Activated T-cell treated with anti-CD3 and anti-CD28 coated beads, Interleukin-2, amount 50 U/mL, for 72 hours (primary cell): ENCODE measurements at places on chromosomes 11 and 22.
A peak's percentile ranks its signal among the peaks of the same experiment; 100 is the strongest.

GRCh38 chr11:99246199-99246598 lies 225.4 kb downstream of the CNTN5 start:
- DNase-seq, result no peak

- DNase-seq, result no peak
Measured at GRCh38 chr11:47333526-47333845, 19.0 kb downstream of the MYBPC3 start.

GRCh38 chr11:103125462-103125861 lies 16.2 kb downstream of the DYNC2H1 start:
- DNase-seq, result no peak

GRCh38 chr11:85772695-85773094 lies 38.2 kb downstream of the SYTL2 start:
- DNase-seq, result no peak

DNA sequence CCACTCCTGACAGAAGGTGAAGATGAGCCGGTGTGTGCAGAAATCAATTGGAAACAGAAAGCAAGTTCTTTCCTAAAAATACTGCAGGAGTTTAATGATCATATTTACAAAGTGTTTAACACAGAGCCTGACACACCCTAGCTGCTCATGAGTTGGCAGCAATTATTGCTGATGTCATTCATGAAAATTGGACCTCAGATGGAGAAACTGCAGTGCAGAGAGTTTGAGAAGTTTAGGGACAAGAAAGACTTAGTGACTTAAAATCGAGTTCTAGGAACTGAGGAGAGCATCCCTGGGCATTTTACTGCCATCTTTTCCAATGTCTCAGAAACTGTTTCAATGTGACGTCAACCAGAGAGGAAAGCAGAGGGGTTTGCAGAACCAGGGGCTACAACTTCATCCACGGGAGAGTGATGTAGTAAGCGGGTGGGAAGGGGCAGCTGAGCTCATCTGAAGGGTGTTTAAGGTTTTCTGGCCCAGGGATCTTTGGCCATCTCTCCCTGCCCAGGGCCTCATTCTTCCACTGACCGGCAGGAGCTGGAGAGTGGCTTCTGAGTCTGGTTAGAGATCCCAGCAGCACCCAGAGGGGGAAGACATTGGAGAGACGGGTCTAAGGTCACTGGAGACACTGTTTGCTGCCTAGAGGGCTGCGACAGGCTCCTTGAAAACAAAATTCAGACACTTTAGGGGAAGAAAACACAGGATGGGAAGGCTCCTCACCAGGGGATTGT lies 21.1 kb upstream of the IGLL5 start:
- DNase-seq, result no peak

GRCh38 chr11:86806903-86807302 lies 6.6 kb downstream of the PRSS23 start:
- DNase-seq, result no peak

- no peak for DNase-seq
Measured at GRCh38 chr11:125300791-125301218, 136.3 kb downstream of the PKNOX2 start.

GRCh38 chr11:65424205-65425104 lies 1.9 kb downstream of the NEAT1 start:
- peak; percentile 87 for DNase-seq

DNA sequence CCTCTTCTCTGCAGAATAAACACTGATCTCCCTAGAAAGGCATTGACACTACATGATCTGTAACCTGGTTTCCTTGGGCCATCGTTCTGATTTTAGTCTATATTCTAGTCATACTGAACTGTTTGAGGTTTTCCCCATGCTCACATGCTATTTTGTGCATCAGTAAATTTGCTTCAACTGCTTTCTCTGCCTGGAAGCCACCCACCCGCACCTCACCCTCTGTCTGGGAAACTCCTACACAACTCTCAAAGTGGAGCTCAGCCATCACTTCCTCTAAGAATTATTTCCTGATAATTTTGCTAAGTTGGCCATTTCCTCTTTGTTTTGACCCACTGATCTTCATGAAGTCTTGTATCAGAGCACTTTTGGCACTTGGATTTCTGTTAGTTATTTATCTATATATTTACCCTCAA lies 36.1 kb downstream of the MMP20 start:
- peak; percentile 51 for DNase-seq

DNA sequence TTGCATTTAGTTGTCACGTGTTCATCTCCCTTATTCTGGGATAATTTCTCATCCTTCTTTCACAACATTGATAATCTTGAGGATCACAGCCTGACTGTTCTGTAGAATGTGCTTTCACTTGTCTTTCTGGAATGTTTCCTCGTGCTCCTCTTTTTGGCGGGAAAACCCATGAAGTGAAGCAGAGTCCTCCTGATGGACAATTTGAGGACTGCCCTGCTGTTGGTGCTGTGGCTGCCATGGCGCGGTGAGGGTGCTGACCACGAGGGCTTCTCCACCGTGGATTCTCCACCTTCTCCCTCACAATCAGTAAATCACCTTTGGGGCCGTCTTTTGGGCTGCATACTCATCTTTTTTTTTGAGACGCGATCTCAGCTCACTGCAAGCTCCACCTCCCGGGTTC lies 946.9 kb downstream of the BRD1 start:
- no peak for DNase-seq

GRCh38 chr22:45905326-45905923 lies 71.5 kb downstream of the WNT7B start:
- DNase-seq, result no peak

GRCh38 chr11:130078080-130078479 lies 8.4 kb downstream of the APLP2 start:
- no peak for DNase-seq

DNA sequence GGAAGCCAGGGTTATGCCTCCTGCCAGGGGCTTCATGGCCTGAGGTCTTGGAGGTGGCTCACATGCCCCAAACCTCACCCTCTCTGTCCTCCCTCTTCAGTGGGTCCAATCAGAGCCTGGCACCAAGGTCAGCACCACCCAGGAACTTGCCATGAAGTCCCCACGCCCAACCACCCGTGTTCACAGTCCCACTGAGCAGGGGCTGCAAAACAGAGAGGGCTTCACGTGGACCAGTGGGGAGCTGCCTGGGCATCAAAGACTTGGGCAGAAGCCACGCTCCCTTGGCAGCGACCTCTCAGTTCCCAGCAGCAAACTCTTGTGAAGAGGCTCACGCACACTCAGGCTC lies 425.8 kb upstream of the B3GAT1 start:
- no peak for DNase-seq

DNA sequence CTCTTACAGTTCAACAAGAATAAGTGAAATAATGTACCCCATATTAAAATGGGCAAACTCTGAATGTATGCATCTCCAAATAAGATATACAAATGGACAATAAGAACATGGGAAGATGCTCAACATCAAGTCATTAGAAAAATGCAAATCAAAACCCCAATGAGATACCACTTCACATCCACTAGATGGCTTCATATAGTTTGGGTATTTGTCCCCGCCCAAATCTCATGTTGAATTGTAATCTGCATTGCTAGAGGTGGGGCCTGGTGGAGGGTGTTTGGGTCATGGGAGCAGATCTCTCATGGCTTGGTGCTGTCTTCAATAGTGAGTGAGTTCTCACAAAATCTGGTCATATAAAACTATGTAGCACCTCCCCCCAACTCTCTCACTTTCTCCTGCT lies 5.7 kb downstream of the MPZL2 start:
- no peak for DNase-seq

- DNase-seq, result peak; percentile 77
Measured at GRCh38 chr22:21646608-21647590, 4.8 kb downstream of the SDF2L1 start.

- DNase-seq, result no peak
Measured at GRCh38 chr11:103935219-103935618, 101.2 kb upstream of the DDI1 start.

GRCh38 chr22:50060441-50061140 lies 2.5 kb upstream of the TTLL8 start:
- DNase-seq, result no peak

- DNase-seq, result no peak
Measured at GRCh38 chr11:13216711-13217075, 60.9 kb upstream of the BMAL1 start.

DNA sequence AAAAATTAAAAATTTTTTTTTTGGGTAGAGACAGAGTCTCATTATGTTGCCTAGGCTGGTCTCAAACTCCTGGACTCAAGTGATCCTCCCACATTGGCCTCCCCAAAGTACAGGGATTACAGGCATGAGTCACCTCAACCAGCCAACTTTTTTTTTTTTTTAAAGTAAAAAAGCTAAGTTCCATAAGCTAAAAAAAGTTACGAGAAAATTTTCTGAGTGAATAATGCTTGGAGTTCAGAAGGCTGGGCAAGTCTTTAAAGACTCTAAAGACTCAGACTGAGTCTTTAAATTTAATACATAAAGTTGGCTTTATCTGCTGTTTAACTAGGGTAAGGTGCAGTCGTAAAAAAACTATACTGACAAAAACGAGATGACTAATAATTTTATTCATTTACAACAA lies 5.6 kb downstream of the DDX6 start:
- peak; percentile 29 for DNase-seq

DNA sequence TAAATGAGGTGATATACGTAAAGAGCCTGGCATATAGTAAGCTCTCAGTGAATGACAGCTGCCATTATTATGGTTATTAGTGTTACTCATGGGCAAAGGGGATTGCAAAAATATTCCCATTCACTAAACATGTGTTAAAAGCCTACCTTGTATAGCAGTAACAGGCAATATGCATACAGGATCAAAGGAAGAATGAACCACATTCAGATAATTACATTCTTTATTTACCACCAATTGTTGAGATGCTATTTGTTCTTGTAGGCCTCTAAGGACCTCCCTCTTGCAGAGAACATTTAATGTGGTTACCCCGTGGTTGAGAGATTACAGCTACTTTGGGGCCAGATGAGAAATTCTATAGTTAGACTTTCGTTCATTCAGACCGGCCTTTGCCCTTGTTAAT lies 82.7 kb upstream of the DRD2 start:
- DNase-seq, result no peak

GRCh38 chr22:43441216-43441615 lies 29.4 kb downstream of the MPPED1 start:
- no peak for DNase-seq

GRCh38 chr11:58637371-58637770 lies 14.9 kb downstream of the CNTF start:
- no peak for DNase-seq

GRCh38 chr11:36192425-36193289 lies 96.6 kb downstream of the COMMD9 start:
- DNase-seq, result no peak

DNA sequence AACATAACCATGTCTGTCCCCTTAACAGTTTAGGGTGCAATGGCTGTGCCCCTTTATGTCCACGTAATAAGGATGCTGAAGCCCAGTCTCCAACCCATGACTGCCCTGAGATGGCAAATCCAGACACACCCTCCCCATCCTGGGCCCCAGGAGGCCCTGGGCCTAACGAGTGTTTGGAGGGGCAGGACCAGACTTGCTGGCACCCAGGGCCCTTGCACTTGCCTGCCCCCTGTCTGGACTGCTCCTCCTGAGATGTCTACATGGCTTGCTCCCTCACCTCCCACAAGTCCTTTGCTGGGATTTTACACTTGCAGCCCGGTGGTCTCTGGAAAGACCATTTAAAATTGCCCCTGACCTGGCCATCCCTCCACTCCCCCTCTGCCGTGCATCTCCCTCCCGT lies 132.2 kb upstream of the NECTIN1 start:
- no peak for DNase-seq

DNA sequence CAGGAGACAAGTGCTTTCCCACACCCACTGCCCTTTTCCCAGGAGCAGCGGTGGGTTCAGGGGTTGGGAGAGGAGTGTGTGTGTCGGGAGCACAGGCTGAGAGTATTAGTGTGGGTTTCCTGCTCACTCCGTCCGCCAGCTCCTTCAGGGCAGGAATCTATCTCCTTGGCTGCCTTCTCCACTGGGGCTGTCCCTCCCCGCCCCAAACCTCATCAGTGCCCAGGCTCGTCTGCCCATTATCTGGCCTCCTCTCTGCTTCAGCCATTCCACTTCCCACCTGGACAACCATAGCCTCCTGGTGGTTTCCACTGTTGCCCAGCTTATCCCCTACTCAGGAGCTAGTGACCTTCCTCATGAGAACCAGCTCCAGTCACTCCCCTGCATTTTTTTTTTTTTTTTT lies 19.9 kb downstream of the ASPHD2 start:
- no peak for DNase-seq

DNA sequence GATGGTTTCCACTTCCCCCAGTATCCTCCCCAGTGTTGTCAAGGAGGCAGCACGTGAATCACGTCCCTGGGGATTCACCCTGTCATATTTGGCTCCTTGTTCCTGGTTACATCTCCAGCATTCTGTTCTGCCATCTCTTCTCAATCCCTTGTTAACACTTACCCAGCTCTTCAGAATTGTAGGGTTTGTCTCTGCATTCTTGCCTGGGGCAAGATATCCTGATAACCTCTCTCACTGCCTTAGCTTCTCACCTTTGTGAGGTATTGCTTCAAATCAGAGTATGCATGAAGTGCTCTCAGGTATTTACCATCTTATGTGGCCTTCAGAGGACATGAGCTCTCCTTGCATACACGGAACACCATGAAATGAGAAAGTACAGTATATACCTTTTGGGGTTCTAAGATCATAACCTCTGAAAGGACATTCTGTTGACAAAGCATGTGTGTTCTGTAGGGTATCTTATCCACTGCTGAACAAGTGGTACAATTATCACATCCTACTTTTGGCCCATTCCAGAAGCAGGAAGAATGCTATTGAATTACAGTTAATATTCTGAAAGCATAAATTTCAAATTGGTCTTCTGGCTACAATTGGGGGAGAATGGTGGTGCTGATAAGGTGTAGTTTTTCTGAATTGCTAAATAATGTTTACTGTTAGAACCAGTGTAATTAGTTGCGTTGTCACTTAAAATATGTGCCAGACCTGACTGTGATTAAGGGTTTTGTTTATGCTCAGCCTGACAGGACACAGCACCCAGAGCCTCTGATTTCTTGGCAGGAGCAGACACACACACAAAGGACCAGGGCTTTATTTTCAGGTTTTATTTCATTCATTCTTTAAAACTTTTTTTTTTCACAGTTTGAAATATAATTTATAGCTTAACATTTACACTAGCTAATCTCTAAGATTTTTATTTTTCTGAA lies 32.7 kb downstream of the VSTM5 start:
- no peak for DNase-seq

DNA sequence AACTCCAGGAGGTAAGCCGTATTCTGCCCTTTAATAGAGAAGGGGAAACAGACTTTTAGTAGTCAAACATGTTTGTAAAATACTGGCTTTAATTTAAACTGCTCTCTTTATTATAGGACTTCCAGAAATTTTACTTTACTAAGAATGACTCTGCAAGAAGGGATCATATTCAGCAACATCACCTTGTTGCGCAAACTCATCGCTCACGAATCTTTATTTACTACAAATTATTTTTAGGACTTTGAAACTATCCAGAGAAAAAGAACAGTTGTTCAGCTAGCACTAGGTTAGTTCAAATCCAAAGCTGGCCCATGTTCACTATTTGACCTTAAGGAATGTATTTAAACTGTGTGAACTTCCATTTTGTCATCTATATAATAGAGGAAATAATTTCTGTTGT lies 498.3 kb upstream of the TENM4 start:
- no peak for DNase-seq
